ENCODE measurements at places on chromosomes 1 and 21.

DNA sequence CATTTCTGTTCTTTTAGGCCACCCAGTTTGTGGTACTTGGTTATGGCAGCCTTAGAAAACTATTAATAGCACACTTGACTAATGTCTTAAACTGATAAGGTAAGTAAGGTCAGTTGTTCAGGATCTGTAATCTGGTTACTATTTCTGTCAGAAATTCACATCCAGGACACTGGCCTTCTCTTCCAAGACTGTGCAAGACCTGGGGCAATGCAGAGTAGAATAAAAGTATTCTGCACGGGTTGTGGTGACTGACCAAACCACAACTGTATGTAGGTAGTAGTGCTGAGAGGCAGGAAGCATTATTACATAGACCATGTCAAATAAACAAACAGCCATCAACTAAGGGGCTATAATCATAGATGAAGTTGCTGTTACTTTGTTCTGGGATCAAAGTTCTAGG, 46.7 kb downstream of the WARS2 start:
- no peak for DNase-seq

DNA sequence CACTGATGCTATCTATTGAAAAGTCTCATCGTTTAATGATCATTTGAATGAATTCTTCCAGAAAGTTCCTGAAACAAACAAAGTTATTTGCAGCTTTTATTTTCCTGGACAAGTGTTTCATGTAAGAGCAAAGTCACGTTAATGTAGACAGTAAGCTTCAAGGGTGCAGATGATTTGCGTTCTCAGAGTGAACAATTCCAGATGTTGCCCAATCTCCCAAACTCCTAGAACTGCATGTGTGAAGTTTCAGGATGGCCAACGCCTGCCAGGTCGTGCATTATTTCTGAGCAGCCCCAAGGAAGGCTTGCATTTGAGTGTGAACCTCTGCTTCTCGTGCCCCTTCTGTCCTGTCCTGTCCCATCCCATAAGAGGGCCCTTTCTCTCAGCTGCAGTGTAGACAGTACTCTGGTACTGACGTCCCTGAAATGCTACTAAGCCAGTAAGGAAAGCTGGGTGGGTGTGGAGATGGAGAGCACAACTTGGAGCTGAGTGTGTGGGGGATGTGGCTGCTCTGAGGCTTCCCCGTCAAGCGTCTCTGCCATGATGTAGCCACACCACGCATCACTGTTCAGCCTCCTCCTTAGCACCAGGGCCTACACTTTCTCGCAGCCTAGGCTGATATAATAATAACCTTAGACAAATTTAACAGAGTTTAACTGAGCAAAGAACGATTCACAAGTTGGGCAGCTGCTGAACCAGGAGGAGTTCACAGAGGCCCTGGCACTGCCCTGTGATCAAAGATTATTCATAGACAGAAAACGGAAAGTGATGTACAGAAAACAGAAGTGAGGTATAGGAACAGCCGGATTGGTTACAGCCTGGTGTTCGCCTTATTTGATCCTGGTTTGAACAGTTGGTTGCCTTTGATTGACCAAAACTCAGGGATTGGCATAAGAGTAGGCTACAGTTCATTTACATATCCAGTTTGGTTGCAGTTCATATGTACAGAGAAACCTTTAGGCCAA, 50.4 kb downstream of the RHOU start:
- no peak for DNase-seq

GRCh38 chr1:225541383-225541782, 111.5 kb downstream of the ENAH start:
- no peak for DNase-seq

- DNase-seq = no peak
Measured at GRCh38 chr1:54287801-54288211, 87.8 kb downstream of the MRPL37 start.

- DNase-seq = peak; percentile 65
Measured at GRCh38 chr21:42080788-42081083, 9.6 kb downstream of the UMODL1 start.

DNA sequence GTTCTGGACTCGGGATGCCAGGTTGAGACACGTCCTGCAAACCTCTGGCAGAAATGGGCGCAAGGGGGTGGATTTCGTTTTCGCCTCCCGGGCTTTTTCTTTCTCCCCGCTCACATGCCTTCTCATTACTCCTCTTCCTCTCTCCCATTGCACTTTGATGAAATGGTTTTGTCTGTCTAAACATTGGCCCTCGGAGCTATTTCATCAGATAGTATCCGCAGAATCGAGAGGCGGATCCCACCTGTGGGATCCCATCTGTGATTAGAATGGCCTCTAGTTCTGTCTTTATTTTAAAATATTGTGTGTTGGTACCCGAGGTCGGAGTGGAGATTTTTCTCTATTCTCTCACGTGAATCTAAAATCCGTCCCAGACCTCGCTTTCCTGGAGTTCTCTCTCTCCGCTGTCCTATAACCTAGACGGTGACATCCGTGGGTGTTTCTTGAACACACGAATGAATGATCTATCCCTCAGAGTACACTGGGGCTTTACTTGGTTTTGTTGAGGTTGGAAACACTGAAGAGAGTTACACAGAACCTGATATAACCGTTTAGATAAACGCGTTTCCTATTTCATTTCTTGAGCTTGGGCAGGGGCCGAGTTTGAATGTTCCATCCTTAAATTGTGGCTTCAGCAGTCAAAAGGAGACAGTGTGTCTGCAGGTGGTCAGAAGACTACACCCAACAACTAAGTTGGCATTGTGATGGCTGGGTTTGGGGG, 2.0 kb downstream of the EDARADD start:
- DNase-seq = no peak

GRCh38 chr1:158199849-158200248, 19.2 kb downstream of the CD1D start:
- DNase-seq = no peak

- DNase-seq = no peak
Measured at GRCh38 chr1:18618546-18619466, 11.8 kb upstream of the PAX7 start.

DNA sequence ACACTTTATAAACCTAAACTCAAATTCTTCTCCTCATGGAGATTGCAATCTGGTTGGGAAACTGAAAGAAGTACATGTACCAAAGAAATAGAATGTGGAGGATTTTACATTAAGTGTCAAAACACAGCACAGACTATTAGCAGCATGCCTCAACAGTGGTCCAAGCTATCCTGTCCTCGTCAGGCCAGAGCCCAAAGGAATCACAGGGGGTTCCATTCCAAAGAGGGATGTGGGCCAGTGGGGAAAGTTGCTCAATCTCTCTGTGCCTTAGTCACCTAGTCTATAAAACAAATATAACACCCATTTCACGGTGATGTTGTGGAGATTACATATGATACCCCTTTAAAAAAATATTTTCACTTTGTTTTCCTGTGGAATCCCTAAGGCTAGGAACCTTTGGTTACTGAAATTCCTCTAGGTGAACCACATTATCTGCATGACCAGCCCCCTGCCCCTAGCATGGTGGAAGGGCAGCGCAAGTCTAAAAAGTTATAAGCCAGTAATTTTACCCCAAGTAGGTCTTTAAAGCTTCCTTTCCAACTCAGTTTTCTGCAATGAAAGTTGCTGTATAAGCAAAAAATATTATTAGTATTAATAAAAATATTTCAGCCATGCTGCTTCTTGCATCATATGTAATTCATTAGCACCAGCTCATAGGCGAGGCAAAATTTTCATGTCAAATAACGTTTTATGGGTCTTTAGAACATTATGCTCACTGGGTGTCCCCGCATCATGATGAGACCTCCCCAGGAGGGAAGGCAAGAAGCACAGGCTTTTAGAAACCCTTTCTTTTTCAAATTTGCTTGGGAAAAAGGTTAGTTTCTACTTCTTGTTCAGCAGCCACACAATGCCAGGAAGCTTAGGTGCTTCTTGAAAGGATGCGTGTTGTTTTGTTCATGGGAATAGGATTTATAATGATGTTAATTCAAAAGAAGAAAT, 548.8 kb upstream of the PKN2 start:
- DNase-seq = no peak
